Stimulated activated CD8-positive, alpha-beta memory T cell treated with anti-CD3 and anti-CD28 coated beads, Interleukin-15, amount 100 ng/mL, for 4 hours (primary cell): ENCODE measurements at places on chromosomes 2 and 18.

GRCh38 chr2:166240387-166241313, 112.8 kb upstream of the SCN1A start:
- DNase-seq, result no peak

GRCh38 chr2:109613081-109613921, 465 bp downstream of the SEPTIN10 start:
- DNase-seq, result no peak

DNA sequence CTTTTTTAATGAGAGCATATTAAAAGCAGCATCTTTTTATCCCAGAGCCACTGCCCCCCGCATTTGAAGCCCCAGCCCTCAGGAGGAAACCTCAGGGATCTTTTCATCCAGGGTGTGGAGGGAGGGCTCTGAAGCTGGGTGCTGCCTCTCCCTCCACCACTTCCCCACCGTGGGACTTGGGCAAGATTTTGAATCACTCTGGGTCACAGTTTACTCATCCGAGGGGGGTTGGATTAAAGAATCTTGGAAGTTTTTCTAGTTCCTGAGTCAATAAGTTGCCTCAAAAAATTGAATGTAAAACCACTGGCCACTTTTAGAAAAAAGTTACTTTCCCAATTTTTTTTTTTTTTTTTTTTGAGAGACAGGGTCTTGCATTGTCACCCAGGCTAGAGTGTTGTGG, 62.0 kb upstream of the ANKRD44 start:
- no peak for DNase-seq

GRCh38 chr2:226424971-226425370, 374.6 kb downstream of the IRS1 start:
- no peak for DNase-seq

DNA sequence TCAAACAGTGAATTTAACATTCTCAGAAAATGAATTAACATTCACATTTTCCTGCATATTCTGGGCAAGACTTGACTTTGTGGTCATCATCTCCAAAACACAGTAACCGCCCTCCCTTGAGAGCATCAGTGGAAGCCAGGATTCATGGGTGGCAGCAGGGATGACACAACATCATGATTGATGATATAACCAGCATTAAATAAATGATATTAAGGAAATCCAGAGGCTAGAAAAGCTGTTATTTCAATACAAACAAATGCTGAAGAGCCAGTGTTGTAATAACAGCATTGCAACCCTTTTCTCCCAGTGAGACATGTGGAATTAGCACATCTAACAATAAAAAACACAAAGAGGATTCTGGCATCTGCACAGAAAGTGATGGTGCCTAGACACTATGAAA, 41.1 kb downstream of the CDC42EP3 start:
- no peak for DNase-seq

GRCh38 chr2:236054125-236054524, 114.1 kb downstream of the GBX2 start:
- DNase-seq, result no peak

- DNase-seq, result no peak
Observed at GRCh38 chr18:23936381-23936958, 78.1 kb upstream of the TTC39C start.

DNA sequence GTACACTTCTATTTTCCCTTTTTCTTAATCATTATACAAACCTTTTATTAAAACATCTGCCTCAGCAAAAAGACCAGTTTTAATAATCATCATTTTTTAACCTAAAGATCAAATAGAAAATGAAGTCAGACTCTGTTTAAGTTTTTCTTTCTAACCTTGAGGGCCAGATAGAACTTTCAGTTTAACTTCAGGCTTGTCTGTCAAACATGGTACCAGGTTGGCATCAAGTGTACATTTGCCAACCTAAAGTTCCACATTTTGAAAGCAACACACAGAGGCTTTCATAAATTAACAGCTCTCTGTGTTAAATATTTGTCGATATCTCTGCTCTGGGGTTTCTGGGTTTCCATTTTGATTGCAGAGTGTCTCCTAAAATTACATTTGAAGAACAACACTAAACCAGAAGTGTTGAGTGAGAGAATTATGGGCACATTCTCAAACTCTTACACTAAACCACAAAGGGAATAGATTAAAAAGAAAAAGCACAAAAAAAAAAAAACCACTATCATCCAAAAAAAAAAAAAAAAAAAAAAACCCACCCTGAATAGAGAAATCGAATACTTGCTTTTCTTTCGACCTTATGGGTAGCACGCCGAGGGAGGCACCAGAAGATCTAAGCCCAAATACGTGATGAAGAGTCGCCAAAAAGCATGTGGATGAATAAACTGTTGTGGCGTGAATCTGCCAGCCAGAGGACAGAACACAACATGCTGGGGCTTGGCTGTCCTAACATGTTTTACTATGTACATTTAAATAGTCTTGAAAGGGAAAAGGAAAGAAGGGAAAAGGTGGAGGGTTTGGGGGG, 166.2 kb downstream of the TCF4 start:
- DNase-seq, result no peak

DNA sequence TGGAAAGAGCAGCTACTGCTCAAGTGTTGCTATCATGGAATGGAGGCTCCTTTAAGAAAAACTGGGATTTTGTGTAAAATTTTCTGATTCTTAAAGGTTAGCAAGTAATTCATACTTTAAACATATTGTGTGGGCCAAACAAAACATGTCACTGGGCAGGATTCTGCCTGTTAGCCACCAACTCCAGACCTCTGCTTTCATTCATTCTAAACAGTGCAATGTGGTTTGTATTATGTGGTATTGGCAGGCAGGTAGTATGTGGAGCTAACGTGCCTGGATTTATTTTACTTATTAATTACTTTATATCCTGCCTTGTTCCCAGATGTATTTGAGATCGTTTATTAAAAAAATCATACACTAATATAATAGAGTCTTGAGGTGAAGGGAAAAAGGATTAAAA, 1521.3 kb upstream of the ACVR2A start:
- no peak for DNase-seq

- DNase-seq, result no peak
Observed at GRCh38 chr2:53751728-53752127, 15.9 kb upstream of the CHAC2 start.

DNA sequence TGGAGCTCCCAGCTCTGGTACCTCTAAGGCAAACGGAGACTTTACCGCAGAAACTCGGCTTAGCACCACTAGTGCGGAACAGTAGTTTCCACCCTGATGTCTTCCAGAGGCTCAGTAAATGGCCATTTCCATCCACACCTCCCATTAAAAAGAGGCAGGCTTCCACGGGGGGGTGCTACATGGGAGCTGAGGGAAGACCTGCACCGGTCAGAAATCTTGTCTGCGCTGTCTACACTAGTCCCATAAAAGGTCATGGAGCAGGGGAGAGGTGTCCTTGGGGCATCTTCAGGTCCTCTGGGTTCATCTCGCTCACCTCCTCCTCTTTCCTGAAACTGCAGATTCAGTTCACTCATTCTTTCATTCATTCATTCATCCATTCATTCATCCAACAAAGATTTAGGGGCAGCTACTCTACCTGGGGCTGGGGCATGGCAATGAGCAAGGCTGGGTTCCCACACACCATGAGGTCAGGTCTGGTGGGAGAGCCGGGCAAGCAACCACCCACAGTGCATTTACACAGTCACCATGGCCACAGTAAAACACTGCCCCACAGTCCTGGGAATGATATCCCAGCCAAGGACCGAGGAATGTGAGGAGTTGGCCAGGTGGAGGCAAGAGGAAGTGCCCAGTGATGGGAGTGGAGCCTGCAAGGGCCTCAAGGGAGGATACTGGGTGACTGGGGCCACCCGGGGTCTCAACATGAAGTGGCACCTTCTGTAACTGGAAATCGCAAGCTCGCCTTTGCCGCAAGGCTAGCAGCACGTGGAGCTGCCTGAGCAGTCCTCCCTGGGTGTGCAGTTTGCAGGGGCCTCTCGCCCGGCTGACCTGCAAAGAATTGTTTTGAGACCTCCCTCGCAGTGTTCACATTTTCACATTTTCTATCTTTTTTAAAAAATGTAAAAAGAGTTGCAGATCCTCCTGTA, 180.2 kb upstream of the RAB6C start:
- no peak for DNase-seq

DNA sequence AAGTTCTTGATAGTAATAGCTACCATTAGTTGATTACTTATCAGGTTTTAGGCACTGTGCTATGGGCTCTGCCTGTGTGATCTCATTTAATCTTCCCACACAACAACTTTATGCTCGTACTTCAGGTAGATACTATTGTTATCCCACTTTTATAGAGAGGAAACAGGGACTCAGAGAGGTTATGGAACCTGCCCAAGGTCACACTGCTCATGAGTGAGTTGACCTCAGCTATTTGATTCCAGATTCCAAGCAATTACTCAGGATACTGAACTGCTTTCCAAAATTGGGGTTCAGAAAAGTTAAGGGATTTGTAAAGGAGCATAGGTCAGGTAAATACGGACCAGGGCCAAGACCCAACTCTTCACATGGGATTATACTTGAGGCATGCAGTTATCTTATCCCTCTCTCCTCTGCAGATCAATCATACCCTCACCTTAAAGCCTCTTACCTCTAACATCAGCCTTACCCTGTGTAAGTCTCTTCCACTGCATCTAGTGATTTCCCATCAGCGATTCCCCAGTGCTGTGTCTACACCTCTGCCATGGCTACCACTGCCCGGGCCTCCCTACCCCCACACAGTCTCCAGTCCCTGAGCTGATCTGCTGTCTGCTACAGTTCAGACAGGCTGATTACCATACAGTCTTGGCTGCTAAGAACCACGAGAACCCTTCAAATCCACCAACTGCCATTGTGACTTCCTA, 74.4 kb downstream of the ANTXR1 start:
- DNase-seq, result no peak

DNA sequence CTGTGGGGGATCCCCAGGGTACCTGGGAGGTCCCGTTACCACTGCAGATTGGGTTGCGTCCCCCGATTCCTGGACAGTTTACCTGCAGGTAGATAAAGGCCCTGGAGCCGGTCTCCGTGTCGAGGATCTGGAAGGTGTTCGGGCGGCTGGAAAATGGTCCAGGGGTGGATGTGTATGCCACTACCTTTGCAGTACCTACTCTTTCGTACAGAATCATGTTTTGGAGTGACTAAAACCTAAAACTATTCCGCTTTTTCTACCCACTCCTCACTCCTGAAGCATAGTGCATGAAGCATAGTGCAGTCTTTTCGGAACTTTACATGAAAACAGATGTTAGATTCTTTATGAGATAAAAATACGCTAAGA, 418 bp downstream of the WDR75 start:
- no peak for DNase-seq

DNA sequence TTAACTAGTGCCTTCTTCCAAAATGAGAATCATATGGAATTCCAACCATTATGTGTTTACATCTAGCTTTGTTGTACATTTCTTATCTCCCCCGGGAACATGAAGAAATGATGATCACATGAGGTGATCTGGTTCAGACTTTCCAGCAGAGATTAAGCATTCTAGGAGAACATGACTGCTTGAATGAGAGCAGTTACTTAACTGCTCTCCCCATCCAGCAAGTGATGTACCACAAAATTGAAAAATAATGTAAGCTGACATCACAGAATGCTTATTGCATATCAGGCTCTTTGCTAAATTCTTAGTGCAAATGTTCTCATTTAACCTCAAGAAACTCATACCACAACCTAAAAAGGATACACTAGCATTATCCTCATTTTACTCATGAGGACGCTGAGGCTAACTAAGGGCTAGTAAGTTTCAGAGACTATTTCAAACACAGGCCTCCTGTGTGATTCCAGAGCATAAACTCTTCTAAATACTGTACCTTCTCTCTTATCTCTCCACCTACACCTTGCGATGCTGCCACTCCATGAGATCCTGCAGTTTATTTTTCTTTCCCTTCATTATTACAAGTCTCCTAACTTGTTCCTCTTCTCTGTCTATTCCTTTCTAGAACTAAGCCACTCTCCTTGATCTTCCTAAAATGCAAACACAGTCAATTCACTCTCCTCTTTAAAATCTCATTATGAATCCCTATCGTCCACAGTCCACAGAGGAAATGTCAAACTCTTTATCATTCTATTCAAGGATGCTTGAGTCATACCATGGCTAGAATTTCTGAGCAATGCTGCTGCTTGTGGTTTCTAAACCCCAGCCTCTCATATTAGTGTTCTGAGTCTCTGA, 1224.8 kb upstream of the ZEB2 start:
- DNase-seq, result no peak

GRCh38 chr2:189161894-189162293, 17.7 kb downstream of the COL5A2 start:
- DNase-seq, result no peak

GRCh38 chr2:190387422-190387821, 20.7 kb upstream of the MFSD6 start:
- DNase-seq, result no peak

- no peak for DNase-seq
Observed at GRCh38 chr2:31089645-31090044, 48.6 kb downstream of the GALNT14 start.

GRCh38 chr2:141496810-141497209, 634.0 kb downstream of the LRP1B start:
- no peak for DNase-seq

DNA sequence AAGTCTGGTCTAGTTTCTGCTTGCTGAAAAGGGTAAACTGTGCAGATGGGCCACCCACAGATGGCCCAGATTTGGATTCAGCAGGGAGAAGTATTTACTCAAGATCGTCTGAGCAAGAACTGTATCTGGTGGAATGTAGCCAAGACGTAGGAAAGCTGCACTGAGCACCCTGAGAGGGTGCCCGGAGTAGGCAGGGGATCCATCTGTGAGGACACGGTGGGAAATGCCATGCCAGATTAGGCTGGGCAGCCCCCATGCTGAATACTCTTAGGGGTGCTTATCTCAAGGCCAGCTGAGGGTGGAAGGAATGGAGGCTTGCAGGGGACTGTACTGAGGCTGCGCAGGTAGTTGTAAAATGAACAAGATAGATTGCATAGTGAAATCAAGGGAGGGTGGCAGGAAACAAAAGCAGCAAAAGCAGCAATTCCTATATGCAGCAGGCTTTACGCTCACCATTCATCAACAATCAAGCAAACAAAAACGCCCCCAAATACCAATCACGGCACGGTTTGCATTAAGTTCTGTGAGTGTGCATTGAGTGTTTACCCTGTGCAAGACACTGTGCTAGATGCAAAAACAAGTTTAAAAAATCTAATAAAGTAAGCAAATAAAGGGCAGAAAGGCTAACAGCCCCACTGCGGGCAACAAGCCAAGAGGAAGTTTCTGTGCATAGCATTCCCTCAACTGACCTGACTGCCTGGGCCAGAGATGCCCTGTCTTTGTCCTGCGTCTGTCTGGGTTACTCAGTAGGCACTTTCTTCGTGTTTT, 32.2 kb upstream of the LPIN2 start:
- DNase-seq, result no peak

GRCh38 chr2:192072261-192072660, 122.5 kb downstream of the TMEFF2 start:
- DNase-seq, result no peak
